ENCODE measurements at places on chromosomes 2 and 18. TPM values are rescaled to one million over a fixed set of nuclear protein-coding genes. Genes with fewer than 3 reads are reported as not detected.

DNA sequence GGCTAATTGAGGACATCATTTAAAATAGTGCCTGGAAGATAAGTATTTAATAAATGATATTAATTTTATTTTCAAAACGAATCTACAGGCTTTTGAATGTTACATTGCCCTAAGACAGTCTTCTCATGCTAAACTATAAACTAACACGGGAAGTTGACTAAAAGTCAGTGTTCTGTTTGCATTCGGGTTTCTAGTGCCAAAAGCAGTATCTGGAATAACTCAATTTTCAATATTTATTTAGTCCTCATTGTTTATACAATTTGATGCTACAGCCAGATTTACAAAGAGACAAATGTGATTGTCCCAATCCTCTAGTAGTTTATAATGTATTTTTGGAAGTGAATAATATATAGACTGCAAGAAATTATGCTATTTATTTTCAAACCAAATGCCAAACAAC is 429.2 kb downstream of the LRP1B start:
- H3K4me3 ChIP-seq: no peak overlapping the region
- H3K4me1 ChIP-seq: no peaks in the 10 kb centered on the region
- no peak overlapping the region for H3K27ac ChIP-seq

- H3K27me3 ChIP-seq: no peaks in the 10 kb centered on the region
- no peak overlapping the region for H3K4me3 ChIP-seq
- peaks cover 38% of the 10 kb centered on the region for H3K36me3 ChIP-seq
These were observed 11.6 kb downstream of the TMX3 start for GRCh38 chr18:68703326-68703725.

GRCh38 chr2:112627060-112628040 is 18.4 kb upstream of the SLC20A1 start:
- DNase-seq: peak; percentile 96
- H3K36me3 ChIP-seq: no peaks in the 10 kb centered on the region
- H3K27ac ChIP-seq: peak overlapping the region; percentile 94
- H3K4me3 ChIP-seq: peak overlapping the region; percentile 47
- H3K4me1 ChIP-seq: peaks cover 89% of the 10 kb centered on the region

DNA sequence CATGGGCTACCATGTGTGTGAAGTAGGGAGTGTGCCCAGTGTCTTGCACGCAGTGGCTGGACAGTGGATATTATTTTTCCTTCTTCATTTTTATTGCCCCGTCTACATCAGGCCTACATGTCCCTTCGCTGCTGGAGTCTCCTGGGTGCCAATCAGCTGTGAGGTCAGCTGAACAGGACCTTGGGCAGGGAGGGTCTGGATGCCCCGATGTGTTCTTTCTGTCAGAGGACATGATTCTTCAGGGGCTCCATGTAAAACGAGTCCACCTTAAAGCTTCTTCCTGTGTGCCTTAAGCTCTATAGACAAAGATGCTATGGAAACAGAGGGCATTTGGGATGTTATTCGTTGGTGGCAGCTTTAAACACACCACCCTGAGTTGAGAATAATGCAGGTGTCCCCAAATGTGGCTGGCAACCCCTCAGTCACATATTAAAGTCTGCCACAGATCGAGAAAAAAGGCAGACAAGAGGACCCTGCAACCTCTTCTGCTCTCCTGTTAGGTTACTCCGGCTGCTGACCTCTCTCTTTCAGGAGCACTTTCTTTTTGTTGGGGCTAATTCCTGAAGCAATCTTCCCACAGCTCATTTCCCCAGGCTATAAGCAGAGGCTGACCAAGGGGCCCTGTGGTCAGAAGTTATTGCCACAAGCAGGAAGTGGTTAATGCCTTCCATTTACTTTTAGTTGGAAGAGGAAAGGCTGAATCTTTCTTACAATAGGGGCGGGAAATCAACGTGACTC is 20.0 kb downstream of the GREB1 start:
- H3K27me3 ChIP-seq: peaks cover 69% of the 10 kb centered on the region
- DNase-seq: peak; percentile 86
- H3K4me3 ChIP-seq: no peak overlapping the region
- H3K36me3 ChIP-seq: no peaks in the 10 kb centered on the region
- H3K4me1 ChIP-seq: peaks cover 14% of the 10 kb centered on the region

AGXT gene
- total RNA-seq: not detected

- no peaks in the 10 kb centered on the region for H3K36me3 ChIP-seq
- DNase-seq: no peak
- H3K27ac ChIP-seq: peak within 1 kb of the TSS; percentile 69
- no peaks in the 10 kb centered on the region for H3K27me3 ChIP-seq
- H3K4me3 ChIP-seq: peak within 1 kb of the TSS; percentile 13
- H3K4me1 ChIP-seq: peaks cover 26% of the 10 kb centered on the region
These were observed at the start of gene ABCA12 for GRCh38 chr2:215138479-215138878. ABCA12 (minus strand) TSS chr2:215138626; CDS start chr2:215138208, 418 bp downstream.
